ENCODE measurements at places on chromosomes 2 and 18.

DNA sequence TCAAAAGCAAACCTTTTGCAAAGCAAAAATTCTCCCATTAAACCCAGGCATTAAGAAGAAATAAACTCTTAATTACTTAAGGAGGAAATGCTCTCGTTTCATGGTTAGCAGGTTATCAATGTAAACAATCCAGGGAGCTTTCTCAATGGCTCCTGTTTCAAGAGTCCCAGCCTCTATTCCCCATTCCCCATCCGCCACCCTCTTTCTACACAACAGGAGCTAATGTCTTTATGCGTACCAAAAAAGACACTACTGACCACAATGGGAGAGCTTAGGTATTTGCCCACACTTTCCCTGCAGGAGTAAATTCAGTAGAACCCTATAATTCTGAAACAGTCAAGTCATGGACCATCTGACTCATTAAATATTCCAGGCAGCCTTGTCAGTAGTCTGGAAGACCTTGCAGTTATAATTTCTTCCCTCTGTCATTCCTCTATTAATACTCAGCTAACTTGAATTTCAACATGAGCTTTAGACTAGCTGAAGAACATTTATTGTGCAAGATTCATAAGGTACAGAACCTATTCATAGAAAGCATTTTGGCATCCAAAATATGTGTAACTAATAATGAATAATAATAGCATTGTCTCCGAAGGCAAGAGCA lies 48.6 kb downstream of the SLC8A1 start:
- DNase-seq: no peak

DNA sequence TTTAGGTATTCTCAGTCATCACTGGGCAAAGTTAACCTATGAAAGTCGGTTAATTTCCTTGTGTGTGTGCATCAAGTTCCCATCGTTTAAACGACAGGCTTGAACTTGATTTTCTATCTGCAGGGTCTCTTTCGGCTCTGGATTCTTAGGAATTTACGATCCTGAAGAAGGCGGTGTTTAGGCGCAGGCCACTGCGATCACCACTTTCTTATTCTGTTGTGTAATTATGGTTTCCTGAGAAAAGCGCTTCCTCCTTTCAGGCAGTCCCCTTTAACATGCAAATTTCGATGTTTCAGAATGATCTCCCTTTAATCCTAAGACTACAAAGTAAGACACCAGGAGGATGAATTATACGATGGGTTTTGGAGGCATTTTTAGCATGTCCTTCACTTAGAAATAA lies 27.9 kb upstream of the MBP start:
- DNase-seq: no peak

- no peak for DNase-seq
Observed at GRCh38 chr2:222828572-222828971, 32.3 kb upstream of the ACSL3 start.

DNA sequence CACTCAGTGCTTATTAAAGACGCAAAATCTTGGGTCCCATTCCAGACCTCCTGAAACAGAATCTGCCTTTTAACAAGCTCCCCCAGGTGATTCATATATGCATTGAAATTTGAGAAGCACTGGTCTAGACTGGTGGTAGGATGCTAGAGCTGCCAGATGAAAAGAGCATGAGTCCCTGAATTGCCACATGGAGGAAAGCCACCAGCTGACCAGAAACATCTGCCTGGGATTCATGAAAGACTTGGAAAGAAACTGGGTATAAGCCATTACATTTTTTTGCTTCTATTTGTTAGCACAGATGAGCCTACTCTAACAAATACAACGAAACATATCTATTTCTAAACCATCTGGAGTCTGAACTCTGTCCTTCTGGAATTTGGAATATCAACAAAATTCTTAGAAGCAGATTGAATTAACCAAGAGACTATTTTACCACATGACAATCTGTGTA lies 228.9 kb downstream of the RBM43 start:
- no peak for DNase-seq

GRCh38 chr18:26021061-26021754 lies 69.2 kb downstream of the SS18 start:
- no peak for DNase-seq

Data from NCI-H345 (cell line).